ENCODE measurements at places on chromosomes 11 and 22. TPM values are rescaled to one million over a fixed set of nuclear protein-coding genes. Genes with fewer than 3 reads are reported as not detected.

The IMMP1L gene
- total RNA-seq, result 14.2 TPM

The OR8B3 gene
- total RNA-seq, result not detected

The GGTLC2 gene
- total RNA-seq, result not detected

The NAALADL1 gene
- 29.4 TPM for total RNA-seq

The NRIP3 gene
- 2.6 TPM for total RNA-seq

The CCDC82 gene
- 37.4 TPM for total RNA-seq

DNA sequence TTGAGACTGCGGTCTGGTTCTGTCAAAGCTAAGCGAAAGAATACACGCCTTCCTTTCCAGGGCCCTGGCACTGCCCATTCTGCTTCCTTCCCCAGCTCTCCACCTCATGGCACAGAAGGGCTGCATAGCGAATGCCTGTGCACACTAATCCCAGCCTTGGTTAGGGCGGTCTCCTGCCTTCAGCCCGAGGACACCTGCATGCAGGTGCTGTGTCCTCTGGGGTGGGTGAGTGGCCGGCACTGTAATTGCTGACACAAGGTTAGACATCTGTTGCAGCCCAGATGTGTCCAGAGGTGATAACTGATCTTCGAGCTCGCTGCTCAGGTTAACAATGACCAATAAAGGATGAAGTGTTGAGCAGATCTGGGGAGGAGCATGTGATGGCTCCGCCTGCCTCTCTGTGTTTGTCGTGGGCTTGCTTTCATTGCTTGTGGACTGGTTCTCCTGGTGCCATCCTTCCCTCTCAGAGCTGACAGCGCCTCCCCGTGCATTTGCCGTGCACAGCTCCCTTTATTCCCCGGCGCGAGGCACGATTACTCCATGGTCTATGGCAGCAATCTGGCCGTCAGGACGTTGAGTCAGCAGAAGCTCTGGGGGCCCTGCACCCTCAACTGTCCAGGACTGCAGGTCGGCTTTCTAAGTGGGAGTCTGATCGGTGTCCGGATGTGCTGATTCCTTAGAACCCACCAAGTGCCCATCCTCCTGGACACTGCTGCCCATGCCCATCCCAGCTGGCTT lies 1088.2 kb downstream of the BRD1 start:
- H3K27me3 ChIP-seq, result no peaks in the 10 kb centered on the region
- H3K4me1 ChIP-seq, result no peaks in the 10 kb centered on the region
- no peaks in the 10 kb centered on the region for H3K36me3 ChIP-seq
- H3K27ac ChIP-seq, result no peak overlapping the region

- peak; percentile 71 for DNase-seq
- no peak overlapping the region for H3K4me3 ChIP-seq
- H3K27me3 ChIP-seq, result no peaks in the 10 kb centered on the region
- no peak overlapping the region for H3K27ac ChIP-seq
Observed at GRCh38 chr22:46588279-46589140, 31.7 kb upstream of the GRAMD4 start.

GRCh38 chr11:75565916-75566762 lies 4.1 kb downstream of the SERPINH1 start:
- no peak overlapping the region for H3K4me3 ChIP-seq
- H3K27ac ChIP-seq, result peak overlapping the region; percentile 7
- no peak for DNase-seq
- H3K27me3 ChIP-seq, result no peaks in the 10 kb centered on the region

DNA sequence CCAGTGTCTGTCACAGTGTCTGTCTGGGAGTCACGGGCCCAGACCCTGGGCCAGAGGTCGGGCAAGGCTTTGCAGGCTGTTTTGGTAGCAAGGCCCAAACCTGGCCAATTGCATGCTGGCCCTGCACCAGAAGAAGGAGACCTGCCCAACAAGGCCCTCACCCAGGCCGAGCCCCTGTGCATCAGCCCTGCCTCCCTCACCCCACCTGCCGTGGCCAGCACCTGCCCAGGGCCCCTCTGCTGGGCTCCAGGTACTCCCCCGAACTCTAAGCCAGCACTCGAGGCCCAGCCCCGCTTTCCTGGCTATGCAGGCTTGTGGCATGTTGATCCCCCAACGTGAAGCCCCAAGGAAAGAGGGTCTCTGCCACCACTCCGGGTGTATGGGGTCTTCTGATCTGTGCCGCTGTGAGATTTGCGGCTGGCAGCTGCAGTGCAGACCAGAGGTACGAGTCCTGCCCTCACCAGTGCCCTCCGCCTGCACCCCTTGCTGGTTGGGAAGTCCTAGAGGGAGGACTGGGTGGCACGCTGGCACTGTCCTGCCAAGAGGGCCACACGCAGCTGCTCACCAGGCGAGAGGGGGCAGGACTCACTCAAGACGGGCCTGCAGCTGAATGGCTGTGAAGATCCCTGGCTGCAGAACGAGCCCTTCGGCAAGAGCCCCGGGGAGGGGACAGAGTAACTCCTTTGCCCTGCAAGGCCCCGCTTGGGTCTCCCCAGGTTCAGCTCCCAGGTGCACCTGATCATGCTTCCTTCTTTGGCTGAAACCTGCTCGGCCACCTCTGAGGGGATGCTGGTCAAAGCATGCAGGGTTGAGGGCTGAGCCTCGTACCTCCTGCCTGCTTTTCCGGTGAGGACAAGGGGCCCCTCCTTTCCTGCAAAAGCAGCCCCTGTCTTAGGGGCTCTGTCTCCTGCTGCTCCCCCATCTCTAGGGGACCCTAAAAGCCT lies 6.7 kb upstream of the SEPTIN5 start:
- no peak overlapping the region for H3K27ac ChIP-seq
- H3K4me1 ChIP-seq, result no peaks in the 10 kb centered on the region
- no peaks in the 10 kb centered on the region for H3K27me3 ChIP-seq

DNA sequence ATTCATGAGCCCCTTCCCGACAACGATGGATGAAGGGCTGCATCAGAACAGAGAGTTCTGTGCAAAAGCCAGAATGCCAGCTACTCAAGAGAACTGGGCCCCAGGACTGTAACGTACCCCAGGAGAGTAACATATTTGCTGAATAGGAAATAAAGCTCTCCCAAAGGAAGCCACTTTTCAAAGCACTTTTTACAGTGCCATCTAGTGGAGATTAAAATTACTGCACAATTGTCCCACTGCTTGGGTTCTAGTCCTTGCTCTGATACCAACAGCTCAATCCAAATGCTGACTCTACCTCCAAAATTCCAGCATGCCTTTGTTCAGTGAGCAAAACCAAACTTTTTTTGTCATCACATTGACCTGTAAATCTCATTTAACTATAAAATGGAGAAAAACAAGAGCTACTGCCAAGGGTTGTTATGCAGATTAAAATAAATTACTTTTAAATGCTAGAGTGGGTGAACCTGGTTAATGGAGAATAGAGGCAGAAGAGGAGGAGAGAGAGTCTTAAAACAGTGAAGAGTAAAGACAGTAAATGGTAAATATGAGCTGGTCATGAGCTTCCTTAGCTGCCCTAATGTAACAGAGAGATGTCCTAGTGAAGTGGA lies 87.6 kb upstream of the FSHB start:
- H3K36me3 ChIP-seq, result no peaks in the 10 kb centered on the region
- H3K4me1 ChIP-seq, result no peaks in the 10 kb centered on the region

All from aorta (tissue), 5 donors.